ENCODE measurements at places on chromosomes 5 and 9.

DNA sequence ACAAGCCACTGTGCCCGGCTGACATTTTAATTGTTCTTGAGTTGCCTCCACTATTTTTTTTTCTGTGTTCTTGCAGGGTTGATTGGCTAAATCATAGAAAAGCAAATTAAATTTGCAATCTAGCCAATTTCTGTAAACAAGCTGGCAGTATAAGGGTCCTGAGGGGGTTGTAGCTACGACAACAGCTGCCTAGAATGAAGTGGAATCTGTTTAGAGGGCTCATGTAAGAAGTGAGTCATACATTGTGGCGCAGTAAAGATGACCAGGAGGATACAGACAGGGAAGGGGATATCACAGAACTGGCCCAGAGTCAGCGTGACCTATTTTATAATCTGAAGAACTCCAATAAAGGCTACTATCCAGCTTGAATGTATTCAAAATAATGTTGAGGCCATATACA is 82.2 kb upstream of the TLE1 start:
- no peak for DNase-seq

DNA sequence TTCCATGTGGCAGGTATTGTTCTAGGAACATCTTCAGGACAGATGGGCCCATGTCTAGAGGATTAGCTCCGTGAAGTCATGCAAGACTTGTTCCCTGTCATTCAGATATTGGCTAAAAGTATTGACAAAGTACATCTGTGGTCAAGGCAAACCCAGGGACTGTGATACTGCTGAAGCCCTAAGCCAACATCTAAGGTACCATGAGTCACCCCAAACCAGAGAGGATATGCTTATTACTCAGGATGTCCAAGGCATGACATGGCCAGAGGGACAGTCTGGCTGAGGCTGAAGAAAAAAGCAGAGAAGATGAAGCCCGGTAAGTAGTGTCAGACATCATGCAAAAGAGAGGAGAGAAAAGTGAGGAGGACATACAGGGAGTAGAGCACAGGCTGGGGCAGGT is 31.0 kb downstream of the HMHB1 start:
- DNase-seq, result no peak

- DNase-seq, result no peak
Measured at GRCh38 chr5:179488975-179489374, 61.4 kb upstream of the RUFY1 start.

DNA sequence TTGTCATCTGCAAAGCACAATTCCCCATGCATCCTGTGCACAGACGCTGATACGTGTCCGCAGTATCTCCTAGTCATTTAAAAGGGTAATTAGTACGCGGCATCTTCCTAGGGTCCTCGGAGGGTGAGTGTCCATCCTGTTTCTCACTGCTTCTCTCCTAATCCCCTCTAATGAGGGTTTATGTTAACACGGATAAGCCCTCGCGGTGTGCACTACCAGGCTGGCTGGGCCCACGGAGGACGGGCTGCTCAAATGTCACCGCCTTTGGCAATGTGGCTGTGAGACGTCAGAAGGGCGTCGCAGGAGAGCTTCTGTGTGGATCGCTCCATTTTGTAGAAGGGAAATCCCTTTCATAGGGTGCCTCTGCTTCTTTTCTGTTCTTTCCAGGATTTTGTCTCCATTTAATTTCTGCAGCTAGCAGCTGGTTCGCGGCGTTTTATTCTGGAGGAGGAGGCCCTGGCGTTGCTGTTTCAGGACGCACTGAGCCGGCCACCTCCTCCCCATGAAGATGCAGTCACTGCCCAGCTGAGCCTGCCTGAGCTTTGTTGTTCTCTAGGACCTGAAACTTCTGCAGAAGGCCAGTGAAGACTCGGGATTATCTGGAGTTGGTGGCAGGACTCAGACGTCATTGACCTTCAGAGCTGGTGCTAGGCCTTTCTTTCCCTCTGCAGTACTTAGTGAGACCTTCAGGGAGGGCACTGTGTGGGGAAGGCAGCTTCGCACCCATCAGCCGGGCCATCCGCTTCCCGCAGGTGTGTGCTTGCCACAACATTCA is 326.1 kb upstream of the IRX1 start:
- DNase-seq, result no peak

DNA sequence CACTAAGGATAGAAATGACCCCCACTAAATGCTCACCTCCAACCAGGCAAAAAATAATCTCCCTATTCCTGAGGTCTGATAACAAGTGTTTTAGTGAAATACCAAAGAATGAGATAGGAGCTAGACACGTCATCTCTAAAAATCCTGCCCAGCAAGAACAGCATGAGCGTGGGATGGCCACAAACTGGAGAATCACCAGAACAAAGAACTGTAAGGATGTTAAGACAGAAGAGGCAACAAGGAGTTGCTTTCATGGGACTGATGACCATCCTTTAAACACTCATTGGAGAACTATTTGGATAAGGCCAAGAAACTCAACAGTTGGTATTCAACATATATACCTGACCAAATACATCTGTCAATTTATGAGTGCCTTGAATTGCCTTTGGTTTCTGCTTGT is 113.7 kb downstream of the RASEF start:
- DNase-seq, result no peak

DNA sequence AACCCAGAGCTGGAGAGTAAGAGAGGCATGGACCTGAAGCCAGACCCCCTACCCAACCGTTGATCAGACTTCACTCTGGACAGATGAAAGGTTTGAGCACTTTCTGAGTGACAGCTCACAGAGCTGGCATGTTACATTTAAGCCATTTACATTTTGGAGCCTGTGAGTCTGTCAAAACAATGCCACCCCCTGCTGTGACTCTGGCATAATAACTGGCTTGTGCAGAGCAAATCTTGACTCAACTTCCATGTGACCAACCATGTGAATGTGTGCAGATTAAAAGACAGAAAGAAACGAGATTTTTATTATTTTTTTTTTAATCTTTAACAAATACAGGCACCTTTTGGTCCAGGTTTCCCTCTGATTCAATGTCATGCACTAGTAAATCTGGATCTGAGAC is 48.5 kb downstream of the MFAP3 start:
- DNase-seq, result peak; percentile 59

- DNase-seq, result no peak
Measured at GRCh38 chr5:169286572-169287300, 14.2 kb downstream of the SLIT3 start.

GRCh38 chr5:14229181-14229580 is 86.0 kb downstream of the TRIO start:
- DNase-seq, result no peak

DNA sequence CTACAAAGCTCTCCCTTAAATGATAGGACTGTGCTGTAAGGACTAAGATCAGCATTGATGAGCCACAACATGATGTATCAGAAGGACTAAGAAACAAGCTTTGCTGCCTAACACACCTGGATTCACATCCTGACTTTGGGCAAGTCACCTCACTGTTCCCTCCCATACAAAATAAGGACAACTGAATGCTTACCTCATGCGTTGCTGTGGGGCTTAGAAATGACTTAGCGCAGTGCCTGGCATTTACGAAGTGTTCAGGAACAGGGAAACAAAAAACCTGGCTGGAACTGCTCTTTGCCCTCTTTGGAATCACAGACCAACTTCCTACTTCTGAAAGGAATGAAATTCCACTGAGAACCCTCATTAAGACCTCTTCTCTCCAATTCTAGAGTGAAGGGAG is 113.7 kb downstream of the BAAT start:
- DNase-seq, result no peak

GRCh38 chr9:21854594-21854993 is 52.2 kb downstream of the MTAP start:
- no peak for DNase-seq

- peak; percentile 48 for DNase-seq
Measured at GRCh38 chr9:3526997-3527940, 1.5 kb upstream of the RFX3 start.

DNA sequence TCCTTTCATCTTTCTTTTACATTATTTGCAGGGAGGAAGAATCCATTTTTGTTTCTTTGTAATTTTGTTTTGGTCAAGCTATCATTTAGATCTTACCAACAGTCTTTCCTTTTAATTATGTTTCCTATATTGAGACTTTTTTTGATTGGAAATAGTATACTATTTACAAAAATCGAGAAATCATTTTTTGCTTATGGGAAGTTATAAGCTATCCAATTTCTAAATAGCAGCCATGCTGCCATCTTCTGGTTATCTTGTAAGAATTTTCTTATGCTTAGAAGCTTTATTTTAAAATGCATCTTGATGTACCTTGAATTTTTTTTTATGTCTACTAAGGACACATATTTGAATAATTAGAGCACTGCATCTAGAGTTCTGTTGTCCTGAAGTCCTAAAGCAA is 821.2 kb downstream of the PTPRD start:
- peak; percentile 45 for DNase-seq

DNA sequence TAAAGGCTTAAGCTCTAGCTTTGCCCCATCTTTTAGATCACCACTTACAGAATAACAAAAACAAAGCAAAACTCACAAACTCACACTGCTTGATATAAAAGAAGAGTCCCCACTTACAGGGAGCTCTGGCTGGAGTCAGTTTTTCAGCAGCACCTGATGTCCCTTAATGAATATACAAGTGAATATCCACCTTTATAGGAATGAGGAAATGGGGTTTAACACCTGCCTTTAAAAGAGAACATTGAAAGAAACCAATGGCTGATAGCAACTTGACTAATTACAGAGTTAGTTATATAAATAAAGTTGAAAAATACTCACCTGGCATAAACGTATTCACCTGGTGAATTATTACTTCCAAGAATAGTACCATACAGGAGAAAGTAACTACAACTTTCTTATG is 20.7 kb upstream of the PURA start:
- DNase-seq, result no peak

DNA sequence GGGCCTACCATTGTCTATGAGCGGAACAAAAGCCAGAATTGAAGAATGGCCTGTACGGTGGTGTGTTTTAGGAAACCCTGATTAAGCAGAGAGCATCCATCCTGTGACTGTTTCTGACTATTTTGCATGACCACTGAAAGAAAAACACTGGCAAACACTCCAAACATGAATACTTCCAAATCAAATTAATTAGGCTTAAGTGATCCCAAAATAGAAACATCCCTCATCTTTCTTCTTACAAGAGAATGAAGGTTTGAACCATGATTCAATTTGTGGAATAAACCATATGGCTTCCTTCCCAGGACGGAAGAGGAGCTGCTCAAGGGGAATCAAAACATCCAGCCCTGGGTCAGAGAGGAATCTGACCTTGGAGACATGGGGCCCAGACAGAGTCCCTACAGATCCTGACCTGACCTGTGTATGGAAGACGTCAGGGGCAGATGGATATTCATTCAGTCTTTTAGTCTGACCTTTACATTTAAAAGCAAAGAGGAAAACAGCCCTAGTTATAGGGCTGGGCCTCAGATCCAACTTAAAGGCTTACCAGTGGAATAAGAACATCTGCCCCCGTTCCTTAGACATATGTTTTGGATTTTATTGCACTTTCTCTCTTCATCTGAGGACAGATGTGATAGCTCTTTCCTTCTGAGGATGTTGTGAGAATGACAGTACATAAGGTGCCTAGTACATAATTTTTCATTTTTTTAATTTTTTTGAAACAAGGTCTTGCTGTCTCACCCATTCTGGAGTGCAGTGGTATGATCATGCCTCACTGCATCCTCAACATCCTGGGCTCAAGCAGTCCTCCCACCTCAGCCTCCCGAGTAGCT is 17.6 kb upstream of the RECK start:
- no peak for DNase-seq
